ENCODE measurements at places on chromosomes 11 and 22.

DNA sequence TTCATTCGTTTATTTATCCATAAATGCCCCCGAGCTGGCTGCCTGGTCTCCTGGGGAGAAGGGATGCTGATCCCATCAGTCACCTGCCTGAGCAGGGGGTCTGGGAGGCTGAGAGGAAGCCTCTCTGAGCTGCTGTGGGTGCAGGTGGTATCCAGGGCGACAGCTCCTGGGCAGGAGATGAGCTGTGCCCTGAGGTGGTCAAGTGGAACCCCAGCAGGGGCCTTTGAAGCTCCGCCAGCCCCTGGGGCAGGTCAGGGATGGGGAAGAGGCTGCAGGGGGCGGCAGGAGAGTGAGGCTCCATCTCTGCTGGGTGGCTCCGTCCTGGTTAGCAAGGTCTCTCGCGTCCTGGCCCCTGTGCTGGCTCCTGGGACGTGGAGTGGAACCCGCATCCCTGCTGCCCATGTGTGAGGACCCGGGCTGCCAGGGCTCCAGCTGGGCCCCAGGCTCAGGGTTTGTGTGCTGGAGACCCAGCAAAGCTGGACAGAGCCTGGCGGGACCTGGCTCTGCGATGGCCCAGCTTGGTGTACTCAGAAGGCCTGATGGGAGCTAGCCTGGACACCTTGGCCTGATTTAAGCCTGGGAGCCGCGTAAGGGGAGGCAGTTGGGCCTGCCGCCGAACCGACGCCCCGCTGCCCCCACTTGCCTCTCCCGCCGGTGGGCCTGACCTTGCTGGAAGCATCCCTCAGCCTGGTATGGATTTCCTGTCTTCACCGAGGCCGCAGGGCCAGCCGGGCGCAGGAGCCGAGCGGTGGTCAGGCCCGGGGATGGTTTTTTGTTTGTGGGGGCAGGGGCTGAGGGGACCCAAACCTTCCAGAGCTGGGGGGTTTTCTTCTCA is 44.5 kb downstream of the RTN4R start:
- DNase-seq: no peak

DNA sequence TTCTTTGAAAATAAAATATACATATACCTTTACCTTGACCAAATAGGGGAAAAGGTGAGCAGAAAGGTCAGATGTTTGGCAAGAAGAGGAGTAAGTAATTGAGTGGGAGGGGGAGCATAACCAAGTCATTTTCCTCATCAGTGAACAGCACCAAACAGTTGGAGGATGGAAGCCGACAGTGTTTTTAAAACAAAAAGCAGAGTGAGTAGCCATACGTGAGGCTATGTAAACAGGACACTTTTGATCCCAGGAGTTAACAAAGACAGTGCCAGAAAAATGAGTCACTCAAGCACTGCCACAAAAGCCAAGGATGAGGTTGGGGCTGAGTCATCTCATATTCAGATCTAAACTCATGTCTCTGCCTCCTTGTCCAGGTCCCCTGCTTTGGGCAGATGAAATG is 734.7 kb downstream of the KCNA4 start:
- DNase-seq: no peak

DNA sequence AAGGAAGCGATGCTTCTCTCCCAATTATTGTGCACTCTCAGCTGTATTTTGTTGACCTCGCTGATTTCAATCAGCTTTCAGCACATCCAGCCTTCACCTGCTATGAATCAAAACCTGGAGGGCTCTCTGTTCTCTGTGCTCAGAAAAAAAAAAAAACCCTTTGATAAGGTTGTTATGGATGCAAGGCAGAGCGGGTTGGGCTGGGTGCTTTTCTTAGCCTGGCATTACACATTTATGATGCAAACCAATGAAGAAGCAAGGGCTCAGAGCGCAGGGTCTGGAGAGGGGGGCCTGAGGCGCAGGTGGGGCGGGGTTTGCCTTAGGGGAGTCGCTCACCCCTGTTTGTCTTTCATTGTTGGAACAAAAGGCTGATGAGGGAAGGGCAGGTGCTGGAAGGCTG is 86.0 kb upstream of the CADM1 start:
- DNase-seq: no peak

GRCh38 chr11:120703358-120704152 is 192.0 kb downstream of the GRIK4 start:
- no peak for DNase-seq

DNA sequence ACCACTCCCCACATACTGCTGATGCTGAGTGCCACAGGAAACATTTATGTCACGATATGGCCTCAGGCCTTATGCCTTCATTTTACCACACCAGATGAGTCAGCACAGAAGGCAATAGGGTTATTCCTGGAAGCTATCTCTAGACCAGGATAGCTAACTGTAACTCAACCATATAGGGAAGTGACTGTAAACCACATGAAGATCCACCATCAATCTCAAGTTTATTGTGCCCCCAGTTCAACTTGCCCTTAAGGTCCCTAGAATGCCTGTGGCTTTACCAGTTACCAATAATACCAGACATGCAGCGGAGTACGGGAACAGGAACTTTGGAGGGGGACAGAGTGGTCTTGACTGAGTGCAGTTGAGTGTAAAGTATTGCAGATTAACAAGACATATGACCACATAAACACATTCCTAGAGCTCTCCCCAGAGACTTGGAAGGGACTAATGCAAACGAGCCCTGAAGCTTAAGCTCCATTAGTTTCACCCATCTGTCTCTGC is 180.9 kb downstream of the KIF18A start:
- no peak for DNase-seq

GRCh38 chr11:18492888-18493287 is 33.9 kb downstream of the TSG101 start:
- no peak for DNase-seq
